Activated CD4-positive, alpha-beta T cell treated with anti-CD3 and anti-CD28 coated beads for 4 hours (primary cell): ENCODE measurements at places on chromosomes 16 and 17.

DNA sequence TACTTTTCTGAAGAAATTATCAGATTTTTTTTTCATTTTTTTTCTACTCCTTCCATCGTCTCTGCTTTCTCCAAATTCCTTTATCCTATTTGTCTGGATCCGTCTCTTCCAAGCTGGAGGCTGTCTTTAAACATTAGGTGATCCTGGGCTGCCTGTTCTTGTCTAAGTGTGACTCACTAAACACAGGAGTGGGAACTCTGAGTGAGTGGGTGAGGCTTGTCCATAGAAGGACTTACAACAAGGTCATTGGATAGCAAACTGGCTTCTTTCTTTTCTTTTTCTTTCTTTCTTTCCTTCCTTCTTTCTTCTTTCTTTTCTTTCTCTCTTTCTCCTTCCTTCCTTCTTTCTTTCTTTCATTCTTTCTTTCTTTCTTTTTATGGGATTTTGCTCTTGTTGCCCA is 18.2 kb downstream of the ALOX15 start:
- no peak for DNase-seq

DNA sequence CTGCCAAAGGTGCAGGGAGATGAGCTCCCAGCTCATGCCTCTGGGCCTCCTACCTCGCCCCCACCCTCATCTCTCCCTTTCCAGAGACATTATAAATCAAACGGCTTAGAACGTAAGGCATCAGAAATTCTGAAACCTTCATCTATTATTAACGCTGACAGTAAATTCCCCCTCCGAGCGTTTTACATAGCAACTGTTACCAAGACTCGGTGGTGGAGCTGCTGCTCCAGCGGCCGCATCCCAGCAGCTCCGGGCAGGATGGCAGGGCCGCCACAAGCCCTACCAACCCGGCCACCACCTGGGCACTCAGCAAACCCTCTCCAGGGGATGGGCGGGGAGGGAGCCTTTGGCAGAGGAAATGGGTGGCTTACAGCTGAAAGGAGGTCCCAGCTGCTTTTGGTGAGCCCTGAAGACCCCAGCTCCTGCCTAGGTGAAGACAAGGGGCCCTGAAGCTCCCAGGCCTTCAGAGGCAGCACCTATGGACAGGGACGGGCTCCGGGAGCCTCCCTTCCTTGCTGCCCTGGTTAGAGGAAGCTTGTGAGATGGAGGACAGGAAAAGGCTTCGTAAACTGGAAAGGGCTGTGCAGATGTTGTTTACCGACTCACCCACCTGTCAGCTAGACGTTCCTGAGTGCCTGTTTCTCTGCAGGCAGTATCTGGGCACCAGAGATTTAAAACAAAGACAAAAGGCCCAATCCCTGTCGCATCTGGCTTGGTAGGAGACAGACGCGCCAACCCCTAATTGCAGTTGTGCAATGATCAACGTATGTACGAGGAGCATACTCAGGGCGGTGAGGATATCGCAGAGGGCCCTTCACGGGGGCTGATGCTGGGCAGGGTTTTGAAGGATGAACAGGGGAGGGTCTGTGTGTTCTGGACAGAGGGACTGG is 76.9 kb downstream of the RAI1 start:
- DNase-seq, result no peak

DNA sequence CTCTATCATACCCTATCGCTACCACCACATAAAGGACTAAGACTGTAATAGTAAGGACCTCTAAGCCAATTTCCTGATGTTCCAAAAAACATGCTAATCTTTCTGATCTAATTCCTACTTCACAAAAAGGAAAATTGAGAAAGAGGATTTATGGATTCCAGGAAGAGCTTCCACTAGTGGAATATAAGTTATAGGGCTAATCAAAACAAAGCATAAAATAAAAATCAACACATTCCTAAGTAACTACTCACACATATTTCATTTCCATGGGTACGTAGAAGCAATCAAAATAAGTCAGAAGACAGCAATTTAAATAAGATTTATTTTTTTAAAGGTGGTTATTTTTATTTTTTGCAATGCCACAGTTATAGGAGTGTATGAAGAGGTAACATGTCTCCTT is 12.4 kb downstream of the CCDC43 start:
- DNase-seq, result no peak

DNA sequence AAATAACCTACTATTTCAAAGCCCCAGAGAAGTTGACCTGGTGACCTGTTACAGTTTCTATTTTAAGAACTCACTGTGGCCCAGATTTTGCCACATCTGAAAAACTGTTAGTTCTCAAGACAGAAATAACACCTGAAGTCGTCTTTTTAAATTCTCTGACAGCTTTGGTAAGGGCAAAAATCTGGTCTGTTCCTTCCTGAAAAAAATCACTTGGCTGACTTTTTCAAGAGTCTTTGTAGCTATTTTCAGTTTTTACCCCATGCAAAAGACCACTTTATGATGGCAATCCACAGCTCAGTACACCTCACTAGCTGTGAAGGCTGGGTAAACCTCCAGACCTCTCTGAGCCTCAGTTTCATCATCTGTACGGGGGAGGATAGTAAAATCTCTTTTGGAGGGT is 60.7 kb upstream of the SREBF1 start:
- DNase-seq, result no peak

DNA sequence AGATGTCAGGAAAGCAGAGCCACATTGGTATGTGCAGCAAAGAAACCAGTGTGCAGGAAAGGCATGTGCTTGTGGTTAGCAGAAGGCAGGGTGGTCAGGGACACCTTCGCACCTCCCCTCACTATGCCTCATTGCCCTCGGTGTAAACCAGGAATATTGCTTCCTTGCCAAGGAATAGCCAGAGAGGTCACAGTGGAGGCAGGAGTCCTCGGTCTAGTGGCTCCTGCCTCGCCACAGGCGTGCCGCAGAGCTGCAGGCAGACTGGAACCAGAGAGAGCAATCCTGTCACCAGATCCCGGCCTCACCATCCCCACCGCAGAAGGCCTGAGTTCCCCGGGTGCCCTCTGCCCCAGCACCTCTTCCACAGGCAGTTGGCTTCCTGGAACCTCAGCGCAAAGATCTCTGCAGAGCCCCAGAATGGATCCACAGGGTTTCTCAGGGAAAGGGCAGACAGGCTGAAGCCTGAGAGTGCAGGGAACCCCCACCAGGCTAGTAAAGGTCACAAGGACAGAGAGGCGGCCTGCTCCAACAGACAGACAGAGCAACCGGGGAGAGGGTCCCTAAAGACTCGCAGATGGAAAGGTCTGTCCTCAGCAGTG is 21.6 kb downstream of the CCDC182 start:
- no peak for DNase-seq

- no peak for DNase-seq
Observed at GRCh38 chr16:86287664-86288201, 222.6 kb upstream of the FOXF1 start.
